ENCODE measurements at places on chromosomes 3 and 15.

DNA sequence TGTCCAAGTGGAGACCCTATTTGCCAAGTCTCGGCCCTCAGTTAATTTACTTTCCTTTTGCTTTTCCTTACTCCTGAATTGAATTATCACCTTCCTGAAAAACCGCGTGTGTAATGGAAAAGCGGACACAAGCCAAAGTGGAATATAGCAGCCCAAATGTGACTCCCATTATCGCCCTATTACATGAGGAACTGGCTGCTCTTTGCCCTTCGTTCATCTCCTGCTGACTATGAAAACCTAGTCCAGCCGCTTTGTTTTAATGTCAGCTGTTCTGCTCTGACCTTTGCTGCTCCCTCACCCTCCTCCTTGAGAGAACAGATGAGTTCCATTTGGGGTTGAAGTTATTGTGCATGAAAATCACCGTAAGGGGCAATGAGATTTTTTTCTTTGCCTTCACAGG is 632.7 kb upstream of the SUCLG2 start:
- DNase-seq: no peak

- DNase-seq: no peak
Measured at GRCh38 chr15:49904296-49904695, 214.7 kb downstream of the ATP8B4 start.

GRCh38 chr3:118101891-118102290 is 932.8 kb downstream of the IGSF11 start:
- DNase-seq: no peak

- peak; percentile 0 for DNase-seq
Measured at GRCh38 chr3:69879051-69879450, 120.5 kb upstream of the SAMMSON start.

DNA sequence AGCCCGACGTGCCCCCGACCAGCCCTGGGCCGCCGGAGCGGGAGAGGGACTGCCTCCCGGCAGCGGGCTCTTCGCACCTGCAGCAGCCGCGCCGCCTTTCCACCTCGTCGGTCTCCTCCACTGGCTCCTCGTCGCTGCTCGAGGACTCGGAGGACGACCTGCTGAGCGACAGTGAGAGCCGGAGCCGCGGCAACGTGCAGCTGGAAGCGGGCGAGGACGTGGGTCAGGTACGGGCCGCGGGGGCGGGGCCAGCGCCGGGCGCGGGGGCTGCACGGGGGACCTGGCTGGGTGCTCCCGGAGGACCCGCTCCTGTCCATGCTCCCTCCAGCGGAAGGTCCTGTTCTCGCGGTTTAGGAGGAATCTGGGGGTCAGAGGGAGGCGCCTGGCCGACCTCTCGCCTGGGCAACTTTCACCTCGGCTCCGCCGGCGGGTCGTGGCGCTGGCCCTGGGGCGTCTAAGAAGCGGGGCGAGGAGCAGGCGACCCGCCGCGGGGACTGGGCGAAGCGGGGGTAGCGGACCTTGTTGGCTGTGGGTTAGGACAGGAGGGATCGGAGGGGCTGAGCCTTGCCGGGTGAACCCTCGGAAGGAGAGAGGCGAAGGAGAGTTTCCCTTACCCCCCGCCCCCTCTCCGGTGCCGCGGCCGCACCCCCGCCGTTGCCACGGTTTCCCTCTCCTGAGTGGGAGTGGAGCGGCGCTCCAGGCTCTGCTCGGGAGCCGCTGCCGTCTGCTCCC is 682 bp downstream of the ITPKA start:
- DNase-seq: peak; percentile 43

- DNase-seq: no peak
Measured at GRCh38 chr3:80733522-80734176, 965.9 kb upstream of the ROBO1 start.

- DNase-seq: no peak
Measured at GRCh38 chr15:88624156-88624970, 3.2 kb downstream of the AEN start.

DNA sequence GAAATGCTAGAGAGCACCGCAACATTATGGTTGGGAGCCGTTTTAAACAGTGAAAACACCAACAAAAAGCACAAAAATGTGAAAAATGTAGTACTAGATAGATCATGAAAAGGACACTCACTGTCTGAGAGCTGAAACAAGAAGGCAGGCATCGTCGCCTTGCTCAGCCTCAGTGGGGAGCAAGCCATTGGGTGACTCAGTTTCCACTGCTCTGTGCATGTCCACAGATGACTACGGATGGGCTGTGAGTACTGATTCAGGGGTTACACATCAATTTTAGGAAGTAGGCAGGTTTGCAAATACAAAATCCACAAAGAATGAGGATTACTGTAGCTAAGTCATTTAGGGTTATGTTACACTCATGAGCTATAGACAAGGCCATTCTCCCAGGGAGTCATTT is 10.8 kb downstream of the NOX5 start:
- DNase-seq: no peak

DNA sequence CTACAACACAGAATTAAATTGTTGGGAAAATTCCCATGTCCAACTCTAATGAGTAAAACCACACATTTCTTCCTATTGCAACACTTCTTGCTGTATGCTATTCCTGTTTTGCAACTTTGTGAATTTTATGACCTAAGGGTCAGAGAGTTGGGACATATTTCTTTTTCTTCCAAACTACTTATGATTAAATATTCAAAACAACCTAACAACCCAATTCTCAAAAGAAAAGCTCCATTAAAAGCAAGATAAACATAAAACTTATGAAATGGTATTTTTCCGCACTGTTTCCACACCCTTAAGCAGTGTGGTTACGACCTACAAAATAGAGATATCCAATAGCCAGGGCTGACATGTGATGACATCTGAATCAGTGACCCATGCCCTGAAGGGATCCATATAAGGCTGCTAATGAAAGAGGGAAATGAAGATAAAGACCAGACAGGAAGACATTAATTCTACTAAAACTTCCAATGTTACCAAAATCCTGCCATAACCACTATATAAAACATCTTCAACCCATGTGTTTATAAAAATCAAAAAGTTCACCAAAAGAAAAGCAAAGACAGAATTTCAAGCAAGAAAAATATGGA is 45.6 kb downstream of the DMXL2 start:
- no peak for DNase-seq

DNA sequence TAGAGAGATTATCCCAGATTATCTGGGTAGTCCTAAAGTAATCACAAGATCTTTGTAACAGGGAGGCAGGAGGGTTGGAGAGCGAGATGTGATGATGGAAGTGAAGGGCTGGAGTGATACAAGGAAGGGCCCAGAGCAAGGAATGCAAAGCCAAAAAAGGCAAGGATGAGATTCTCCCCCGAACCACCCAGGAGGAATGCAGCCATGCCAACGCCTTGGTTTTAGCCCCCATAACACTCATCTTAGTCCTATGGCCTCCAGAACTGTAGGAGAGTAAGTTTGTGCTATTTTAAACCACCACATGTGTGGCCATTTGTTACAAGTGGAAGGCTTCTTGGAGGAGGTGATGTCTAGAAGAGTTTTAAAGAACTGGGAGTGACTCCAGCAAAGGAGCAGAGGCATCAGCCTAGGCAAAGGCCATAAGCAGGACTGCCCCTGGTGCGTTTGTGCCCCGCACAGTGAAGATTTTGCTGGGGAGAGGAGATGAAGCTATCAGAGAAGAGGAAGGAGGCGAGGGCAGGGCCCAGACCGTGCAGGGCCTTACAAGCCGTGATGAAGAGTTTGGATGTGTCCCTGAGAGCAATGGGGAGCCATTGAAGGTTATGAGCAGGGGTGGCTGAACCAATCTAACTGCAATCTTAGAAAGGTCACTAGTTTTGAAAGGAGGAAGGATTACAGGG is 25.3 kb upstream of the CORO2B start:
- no peak for DNase-seq

GRCh38 chr3:8307545-8308110 is 194.0 kb upstream of the LMCD1 start:
- no peak for DNase-seq

- DNase-seq: no peak
Measured at GRCh38 chr3:33095436-33095835, 1.5 kb downstream of the GLB1 start.

DNA sequence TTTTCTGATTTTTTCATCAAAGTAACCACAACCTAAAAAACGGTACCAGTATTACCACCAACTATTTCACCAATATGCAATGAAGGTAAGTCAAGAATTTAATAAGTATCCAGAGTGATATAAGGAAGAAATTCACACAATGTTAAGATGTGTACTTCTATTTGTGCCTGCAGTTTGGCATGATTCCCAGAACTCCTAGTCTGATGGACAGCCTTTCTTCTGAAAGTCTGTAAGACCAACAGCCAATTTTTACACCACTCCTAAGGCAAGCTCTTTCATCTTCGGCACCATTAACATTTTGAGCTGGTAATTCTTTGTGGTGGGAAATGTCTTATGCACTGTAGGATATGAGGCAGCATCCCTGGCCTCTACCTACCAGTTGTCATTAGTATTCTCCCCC is 108.3 kb downstream of the VPS13C start:
- DNase-seq: no peak

DNA sequence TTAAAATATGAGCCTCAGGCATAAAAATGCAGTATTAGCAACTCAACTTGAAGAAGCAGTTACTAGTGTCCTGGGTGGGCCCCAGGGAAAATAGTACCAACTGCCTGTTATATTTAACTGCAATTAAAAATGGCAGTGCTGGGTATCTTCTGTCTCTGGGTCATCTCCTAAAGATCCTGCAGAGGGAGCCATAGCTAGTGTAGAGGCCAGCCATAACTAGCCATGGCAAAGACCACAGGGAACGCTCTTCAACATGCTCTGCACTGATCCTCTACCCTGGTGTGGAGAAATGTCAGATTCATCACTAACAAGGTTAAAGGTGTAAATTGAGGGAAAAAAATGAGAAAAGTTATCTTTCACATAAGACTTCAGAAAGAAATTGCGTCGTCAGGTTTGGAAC is 181.3 kb downstream of the SNRPN start:
- no peak for DNase-seq

- DNase-seq: no peak
Measured at GRCh38 chr3:176848431-176849214, 348.7 kb downstream of the TBL1XR1 start.

DNA sequence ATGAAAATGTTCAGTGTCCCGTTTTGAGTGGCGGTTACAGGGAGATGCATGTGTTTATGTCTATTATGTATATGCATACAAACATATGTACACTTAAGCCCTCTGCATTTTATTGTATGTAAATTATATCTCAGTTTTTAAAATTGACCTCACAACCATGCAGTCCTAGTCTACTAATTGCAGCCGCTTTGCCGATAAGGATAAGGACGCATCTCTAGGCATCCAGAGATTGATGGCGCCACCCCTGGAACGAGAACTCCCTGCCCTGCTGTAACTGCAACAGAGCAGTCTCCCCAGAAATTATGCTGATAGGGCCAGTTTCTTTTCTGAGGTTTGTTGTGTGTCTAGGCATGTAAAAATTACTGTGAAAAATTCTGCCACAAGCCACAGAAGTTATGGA is 40.4 kb upstream of the TUBGCP5 start:
- DNase-seq: no peak

DNA sequence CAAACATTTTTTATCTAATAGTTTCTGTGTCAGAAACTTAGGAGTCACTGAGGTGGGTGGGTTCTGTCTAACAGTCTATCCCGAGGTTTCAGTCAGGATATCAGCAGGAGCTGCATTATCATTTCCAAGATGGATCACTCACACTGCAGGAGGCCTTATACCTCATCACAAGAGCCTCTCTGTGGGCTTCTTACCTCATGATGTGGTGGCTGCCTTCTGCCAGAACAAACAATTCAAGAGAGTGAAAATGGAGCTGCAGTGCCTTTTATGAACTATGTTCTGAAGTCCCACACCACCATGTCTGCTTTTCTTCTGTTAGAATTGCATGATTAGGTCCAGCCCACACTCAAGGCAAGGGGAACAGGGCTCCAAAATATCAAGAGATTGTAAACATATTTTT is 27.9 kb downstream of the RFX7 start:
- no peak for DNase-seq

GRCh38 chr3:129616291-129616690 is 9.8 kb upstream of the PLXND1 start:
- no peak for DNase-seq

GRCh38 chr15:93005133-93005532 is 83.9 kb downstream of the RGMA start:
- DNase-seq: no peak

DNA sequence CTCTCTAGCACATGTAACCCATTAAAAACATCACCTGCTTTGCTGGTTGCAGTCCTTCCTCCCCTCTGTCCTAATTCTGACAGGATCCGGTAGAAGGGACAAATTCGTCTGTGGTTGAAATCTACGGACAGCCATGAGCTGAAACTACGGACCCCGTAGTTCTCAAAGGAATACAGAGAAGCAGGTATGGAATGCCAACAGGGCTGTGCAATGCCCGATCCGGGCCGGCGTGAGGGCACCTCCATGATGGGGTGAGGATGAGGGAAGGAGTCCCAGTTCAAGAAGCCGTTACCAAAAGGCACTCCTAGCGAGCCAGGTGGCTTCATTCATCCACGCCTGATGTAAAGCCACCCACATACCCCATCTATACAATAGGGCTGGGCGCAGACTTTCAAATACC is 160.0 kb upstream of the NSMCE3 start:
- no peak for DNase-seq

DNA sequence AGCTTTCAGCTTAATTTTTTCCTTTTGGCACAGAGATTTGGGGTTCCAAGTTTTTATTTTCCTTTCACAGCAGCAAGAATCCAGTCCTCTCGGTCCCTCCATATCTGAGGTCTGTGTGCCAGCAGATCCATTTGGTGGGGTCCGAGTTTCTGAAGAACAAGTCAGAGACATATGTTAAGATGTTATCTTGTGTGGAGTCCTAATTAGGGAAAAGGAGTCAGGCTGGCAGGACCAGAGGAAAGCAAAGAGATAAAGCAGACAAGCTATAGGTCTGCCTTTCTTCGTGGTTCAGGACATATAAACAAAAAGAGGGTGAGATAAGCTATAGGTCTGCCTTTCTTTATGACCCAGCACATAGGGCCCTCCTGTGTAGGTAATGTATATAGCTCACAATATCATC is 54.9 kb downstream of the TMED3 start:
- no peak for DNase-seq

GRCh38 chr3:4613366-4613765 is 120.2 kb downstream of the ITPR1 start:
- DNase-seq: no peak

DNA sequence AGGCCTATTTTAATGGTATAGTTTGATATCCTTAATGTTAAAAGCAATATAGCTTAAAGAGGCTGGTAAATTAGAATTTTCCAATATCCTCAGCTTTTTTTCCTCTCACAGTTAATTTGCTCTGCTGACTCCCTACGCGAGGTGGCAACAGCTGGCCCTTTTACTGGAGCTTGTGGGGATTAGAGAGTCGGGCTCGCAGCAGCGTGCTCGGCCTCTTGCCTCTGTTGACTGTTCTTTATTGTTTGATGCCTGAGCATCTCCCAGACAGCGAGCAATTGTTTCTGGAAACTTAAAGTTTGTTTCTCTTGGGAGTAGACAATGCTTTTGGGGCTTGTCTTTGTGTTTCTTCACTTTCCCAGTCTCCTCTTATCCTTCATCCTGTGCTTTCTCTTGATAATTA is 80.8 kb downstream of the OPA1 start:
- no peak for DNase-seq

DNA sequence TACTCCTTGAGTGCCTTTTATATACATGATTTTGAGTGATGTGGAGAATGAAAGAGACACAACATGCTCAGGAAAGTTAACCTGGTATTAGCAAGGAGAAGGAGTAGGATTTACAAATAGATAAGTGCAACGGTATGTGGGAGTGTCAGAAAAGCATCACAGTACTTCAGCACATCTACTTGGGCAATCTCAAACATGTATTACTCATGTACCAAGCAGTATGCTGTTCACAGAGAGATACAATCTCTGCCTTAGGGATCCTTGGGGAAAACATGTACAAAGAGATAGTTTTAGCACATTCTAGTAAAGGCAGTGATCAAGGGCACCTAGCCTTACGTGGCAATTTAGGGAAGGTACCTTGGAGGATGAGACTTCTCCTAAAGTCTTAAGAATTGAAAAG is 146.5 kb downstream of the FILIP1L start:
- no peak for DNase-seq

Data from stimulated activated CD4-positive, alpha-beta T cell treated with anti-CD3 and anti-CD28 coated beads, Interleukin-2, amount 100 ng/mL, for 24 hours (primary cell).